GM20000 (cell line): ENCODE measurements at places on chromosomes 6 and 20.

DNA sequence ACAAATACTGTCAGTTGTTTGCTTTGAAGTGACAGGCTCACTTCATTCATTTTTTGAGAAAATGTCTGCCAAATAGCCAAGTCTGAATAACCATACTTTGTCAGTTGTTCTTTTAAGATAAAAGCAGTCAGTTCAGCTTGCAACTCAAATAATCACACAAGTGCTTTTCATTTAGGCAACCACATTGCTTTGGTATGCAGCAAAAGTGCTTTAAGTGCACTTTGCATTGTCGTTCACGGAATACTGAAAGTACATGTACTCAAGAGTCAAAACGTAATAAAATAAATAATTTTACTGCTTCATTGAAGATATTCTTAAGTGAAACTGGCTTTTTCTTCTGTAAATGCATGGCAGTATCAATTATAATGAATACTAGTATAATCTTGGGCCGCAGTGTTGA lies 107.2 kb downstream of the MMS22L start:
- DNase-seq = no peak

- DNase-seq = peak; percentile 11
Observed at GRCh38 chr6:10837009-10837621, 1.2 kb downstream of the MAK start.

DNA sequence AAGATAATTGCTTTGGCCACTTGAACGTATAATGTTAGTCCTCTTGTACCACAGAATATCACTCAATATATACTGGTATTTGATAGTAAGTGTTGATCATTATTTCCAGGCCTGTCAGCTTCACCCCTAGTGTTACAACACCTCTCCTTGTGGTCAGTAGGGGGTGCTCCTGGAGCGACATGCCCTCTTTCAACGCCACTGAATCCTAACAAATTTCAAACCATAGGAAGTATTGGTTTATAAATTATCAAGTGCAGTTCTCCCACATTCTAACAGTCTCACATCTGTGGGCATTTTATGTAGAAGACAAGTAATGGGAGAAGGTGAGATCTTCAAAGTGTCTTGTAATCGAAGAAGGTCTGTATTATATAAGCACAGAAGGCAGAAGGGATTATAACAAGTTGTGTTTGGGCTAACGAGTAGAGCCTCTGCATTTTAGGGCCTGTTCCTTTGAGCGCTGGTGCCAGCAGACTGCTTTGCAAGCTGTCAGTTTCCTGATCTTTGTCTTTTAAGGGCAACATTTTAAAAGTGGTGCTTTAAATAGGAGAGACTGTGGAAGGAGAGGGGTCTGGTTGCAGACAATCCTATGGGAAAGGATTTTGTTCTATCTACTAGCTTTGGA lies 57.1 kb upstream of the CEP162 start:
- DNase-seq = peak; percentile 23

DNA sequence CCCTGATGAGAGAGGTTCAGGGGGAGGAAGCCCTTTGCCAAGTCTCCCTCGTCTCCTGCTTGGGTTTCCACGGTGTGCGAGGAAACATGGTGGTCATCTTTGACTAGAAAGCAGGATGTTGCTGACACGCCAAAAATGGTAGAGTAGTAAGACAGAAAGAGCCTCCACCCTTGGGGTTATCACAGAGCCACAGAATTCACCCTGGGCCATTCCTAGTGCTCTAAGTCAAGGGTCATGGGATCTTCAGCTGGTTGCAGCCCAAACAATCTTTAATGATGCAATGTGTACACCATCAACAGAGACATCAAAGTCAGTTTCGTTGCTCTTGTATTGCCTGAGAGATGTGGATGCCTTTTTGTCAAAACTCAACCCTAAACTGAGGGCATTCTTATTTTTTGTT lies 201.9 kb downstream of the LY86 start:
- DNase-seq = no peak

DNA sequence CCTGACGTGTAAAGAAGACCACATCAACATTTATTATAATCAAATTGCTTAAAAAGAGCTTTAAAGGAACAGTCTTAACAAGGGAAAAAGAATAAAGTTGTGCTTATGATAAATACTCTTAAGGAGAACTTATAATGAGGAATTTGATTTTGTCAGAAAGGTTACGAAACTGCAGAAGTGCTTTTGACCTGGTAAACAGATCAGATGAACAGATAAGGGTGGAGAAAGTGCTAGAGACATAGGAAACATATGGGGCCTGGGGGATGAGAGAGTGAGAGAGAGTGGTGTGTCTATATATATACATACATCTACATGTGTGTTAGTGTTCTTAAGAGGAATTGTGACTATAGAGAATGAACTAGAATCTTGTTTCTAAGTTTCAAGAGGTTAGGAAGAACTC lies 186.2 kb upstream of the GJE1 start:
- no peak for DNase-seq

GRCh38 chr6:164035900-164036485 lies 621.5 kb downstream of the QKI start:
- no peak for DNase-seq

DNA sequence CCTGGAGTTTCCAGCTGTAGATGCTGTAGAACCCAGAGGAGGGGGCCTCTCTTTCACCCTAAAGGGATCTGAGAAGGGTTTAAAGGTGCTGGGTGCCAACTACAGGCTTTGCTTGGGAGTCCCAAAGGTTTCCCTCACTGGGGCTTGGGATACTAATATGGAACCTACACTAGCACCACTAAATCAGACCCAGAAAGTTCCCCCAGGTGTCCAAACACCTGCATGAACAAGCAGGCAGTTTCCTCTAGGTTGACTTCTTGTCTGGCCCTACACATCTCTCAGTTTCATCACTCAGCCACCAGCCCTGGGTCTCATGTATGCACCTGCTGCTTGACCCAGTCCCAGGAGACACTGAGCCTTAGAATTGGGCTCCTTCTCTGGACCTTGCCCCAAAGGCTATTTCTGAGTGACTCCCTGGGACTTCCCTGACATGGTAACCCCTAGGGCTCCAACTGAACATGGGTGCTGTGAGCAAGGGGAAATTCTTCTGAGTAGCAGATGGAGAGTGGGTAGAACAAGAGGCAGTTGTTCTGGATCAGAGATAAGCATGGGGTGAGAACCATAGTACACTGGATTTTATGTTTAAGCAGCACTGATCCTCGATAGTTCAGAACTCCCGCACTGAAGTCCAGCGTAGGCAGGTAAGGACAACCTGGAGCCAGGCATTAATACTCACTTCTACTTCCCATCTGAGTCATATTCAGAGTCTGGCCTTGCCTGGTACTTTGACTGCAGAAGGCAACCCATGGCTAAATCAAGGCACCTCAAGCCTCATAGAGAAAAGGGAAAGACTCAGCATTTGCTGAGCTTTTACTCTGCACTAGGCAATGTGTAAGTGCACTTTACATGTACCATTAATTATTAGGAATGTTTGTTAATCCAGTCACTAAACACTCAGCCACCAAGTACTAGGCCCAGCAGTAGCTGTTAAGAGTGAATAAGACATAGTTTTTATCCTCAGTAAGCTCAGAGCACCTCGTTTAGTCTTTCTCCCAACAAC lies 16.8 kb downstream of the BCL2L1 start:
- peak; percentile 22 for DNase-seq

GRCh38 chr6:113894712-113895674 lies 37.8 kb downstream of the MARCKS start:
- no peak for DNase-seq

GRCh38 chr20:49615401-49616153 lies 47.6 kb upstream of the PTGIS start:
- no peak for DNase-seq

DNA sequence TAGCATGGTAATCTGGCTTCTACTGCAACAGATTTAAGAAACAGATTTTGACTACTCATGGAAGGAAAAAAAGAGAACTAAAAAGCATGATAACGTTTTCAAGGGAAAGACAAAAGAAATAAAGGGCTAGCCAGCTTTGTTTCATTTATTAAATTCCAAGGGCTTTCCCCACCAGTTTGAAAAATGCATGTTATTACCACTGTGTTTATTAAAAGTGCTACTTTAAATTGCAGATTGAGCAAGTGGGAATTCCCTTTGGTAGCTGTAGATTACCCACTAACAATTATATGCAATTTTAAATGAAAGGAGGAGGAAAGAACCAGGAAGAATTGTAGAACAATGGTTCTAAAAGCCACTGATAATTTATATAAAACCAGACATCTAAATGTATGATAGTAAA lies 40.6 kb upstream of the NHSL1 start:
- no peak for DNase-seq

- DNase-seq = no peak
Observed at GRCh38 chr20:54043076-54043967, 27.1 kb downstream of the BCAS1 start.

GRCh38 chr20:13295637-13296036 lies 74.6 kb downstream of the ISM1 start:
- DNase-seq = no peak

GRCh38 chr6:30127238-30128093 lies 8.5 kb upstream of the TRIM40 start:
- no peak for DNase-seq

DNA sequence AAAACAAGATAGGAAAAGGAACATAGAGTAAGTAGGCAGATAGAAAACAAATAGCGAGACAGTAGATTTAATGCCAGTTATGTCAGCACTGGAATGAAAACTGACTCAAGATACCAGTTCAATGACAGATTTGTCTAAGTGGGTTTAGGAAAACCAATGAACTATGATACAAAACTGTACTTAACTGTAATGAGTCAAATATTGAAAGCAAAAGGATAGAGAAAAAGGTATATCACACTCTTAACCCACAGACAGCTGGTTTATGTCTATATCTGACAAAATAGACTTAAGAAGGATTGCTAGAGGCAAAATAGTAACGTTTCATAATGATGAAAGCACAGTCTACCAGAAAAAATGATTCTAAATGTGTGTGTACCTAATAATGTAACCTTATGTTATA lies 38.2 kb downstream of the ATRN start:
- DNase-seq = no peak
